ENCODE measurements at places on chromosomes 3 and 15. TPM values are rescaled to one million over a fixed set of nuclear protein-coding genes. Genes with fewer than 3 reads are reported as not detected.

Gene GP9
- total RNA-seq, result not detected

Gene HRG
- not detected for total RNA-seq

Gene MST1R
- 1.9 TPM for total RNA-seq

Gene RAD51
- total RNA-seq, result 4.1 TPM

Gene CPEB1
- total RNA-seq, result 42.7 TPM

Gene GPR149
- not detected for total RNA-seq

Gene DUOX2
- not detected for total RNA-seq

Gene STARD9
- total RNA-seq, result 13.7 TPM

Gene REC114
- total RNA-seq, result not detected

Gene GOLGA8S
- 0.15 TPM for total RNA-seq

Gene SLC12A1
- not detected for total RNA-seq

Gene TM4SF18
- total RNA-seq, result 0.44 TPM

Gene GUCA1C
- total RNA-seq, result not detected

Gene CHST13
- 0.17 TPM for total RNA-seq

Gene PIGZ
- total RNA-seq, result 3.6 TPM

All from smooth muscle cell of trachea (primary cell).